ENCODE measurements at places on chromosomes 16 and 17.

GRCh38 chr16:79623062-79623461 lies 22.5 kb upstream of the MAF start:
- DNase-seq, result no peak

DNA sequence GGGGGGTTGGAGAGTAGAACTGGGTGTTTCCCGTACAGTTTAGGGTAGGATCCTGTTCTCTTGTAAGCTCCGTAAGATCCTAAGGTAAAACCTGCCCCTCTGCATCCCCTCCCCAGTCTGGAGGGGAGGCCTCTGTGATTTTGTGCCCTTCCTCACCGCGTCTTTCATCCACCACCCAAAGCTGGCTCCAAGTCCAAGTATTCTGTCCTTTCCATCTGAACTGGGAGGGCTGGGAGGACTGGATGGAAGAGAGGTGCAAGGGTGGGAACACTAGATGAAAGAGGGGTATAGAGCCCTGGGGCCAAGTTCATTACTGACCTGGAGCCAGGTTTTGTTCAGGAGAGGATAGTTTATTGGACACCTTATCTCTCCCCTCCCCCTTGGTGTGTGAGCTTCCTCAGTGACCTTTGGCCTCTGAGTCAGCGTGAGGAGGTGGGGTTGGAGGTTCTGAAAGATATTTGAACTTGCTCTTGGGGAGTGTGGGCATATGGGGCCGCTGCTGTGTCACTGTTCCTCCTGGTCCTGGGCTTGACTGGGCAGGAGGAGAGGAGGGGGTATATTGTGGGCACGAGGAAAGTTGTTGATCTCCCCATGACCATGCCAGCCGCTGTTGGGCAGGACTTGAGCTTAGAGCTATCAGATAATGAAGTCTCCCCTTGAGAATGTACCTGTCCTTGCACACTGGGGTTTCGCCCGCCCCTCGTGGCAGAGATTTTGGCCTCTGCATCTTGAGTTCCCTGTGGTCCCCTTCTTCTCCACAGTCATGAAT lies 1.6 kb downstream of the LASP1 start:
- peak; percentile 64 for DNase-seq

DNA sequence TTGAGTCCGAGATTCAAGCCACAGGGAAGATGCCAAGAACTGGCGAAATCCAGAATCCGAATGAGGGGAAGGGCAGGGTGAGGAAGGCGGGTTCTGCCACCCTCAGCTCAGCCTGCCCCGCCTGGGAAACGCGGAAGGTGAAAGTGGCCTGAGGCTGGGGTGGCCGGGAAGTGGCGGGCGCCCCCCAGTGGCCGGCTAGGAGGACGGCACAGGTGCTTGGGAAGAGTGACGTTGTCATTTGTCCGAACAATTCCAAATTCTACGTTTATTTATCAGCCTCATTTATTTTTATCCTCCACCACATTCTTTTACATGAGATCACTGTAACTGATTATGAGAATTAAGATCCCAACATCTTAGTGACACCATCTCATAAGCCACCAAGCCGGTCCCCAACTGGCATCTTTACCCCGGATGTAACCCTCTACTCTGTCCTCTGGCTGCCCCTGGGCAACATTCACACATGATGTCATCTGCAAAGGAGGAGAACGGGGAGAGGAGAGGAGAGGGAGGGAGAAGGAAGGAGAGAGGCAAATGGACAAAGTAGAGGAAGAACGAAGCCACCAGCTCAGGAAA lies 21.3 kb downstream of the SRCIN1 start:
- peak; percentile 52 for DNase-seq

DNA sequence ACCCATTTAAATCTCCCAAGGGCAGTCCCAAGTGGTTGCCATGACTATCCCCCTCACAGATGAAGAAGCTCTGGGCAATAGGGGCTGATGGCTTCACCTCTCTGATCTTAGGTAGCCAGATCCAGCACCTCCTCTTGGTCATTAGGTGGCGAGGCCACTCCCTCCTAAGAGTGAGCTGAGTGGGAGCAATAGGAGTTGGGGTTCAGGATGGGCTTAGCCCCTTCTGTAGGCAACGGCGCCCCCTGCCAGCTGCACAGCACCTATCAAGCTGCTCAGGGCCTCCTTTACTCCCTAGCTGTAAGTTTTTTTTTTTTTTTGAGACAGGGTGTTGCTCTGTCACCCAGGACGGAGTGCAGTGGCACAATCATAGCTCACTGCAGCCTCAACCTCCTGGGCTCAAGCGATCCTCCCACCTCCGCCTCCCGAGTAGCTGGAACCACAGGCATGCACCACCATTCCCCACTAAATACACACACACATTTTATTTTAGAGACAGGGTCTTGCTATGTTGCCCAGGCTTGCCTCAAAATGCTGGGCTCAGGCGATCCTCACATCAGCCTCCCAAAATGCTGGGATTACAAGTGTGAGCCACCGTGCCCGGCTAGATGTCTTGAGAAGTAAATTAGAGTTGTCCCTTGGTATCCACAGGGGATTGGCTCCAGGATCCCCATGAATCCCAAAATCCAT lies 3.5 kb upstream of the RRAD start:
- no peak for DNase-seq

- no peak for DNase-seq
These were observed 463 bp downstream of the TOP2A start for GRCh38 chr17:40417258-40417608.

DNA sequence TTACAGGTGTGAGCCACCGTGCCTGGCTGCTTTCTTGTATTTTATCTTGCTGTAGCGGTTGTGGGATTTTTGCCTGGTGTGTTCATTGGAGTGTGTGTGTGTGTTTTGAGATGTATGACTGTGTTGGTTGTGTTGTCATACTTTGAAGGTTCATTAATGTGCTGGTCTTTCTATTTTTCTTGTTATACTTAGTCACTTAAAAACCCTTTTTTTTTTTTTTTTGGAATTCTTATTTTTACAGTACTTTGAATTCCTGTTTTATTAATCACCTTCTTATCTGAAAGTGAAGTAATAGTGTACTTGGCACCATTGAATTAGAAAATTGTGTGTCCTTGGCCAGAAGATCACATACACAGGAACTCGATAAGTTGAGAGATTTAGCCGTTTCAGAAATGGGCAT lies 30.2 kb downstream of the TENT4B start:
- DNase-seq, result no peak

- DNase-seq, result no peak
These were observed 763.6 kb upstream of the EEF2KMT start for GRCh38 chr16:5861241-5861640.

GRCh38 chr16:21084631-21085225 lies 65.9 kb downstream of the DNAH3 start:
- no peak for DNase-seq

DNA sequence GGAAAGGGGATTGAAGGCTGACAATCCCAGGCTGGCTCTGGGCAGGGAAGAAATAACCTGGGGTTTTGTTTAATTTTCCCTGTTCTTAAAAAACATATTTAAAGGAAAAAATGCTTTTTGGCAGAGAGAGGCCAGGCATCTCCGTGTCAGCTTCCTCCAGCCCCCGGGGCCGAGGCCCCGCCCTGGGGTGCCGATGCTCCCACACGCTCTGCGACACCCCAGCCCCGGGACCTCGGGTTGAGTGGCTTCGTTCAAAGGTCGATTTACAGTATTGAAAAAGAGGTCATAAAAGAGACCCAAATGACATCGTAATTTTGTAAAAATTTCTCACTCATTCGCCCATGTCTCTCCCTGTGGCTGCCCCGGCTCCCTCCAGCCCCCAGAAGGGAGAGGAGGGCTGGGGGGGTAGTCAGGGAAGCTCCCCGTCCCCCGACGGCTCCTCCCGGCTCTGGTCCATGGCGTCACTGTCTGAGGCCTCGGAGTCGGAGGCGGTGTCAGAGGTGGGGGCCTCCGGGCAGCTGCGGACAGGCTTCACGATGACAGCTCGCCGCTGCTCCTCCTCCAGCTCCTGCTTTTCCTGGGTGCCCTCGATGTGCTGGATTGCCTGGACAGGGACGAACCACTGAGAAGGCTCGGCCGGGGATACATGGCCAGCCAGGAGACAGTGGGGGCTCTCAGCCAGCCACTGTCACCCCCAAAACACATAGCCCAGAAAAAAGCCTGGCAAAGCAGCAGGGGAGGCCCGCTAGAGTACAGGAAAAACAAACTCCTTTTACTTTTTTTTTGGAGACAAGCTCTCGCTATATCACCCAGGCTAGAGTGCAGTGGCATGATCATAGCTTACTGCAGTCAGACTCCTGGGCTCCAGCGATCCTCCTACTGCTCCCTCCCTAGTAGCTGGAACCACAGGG lies 14.9 kb downstream of the TFAP4 start:
- no peak for DNase-seq

DNA sequence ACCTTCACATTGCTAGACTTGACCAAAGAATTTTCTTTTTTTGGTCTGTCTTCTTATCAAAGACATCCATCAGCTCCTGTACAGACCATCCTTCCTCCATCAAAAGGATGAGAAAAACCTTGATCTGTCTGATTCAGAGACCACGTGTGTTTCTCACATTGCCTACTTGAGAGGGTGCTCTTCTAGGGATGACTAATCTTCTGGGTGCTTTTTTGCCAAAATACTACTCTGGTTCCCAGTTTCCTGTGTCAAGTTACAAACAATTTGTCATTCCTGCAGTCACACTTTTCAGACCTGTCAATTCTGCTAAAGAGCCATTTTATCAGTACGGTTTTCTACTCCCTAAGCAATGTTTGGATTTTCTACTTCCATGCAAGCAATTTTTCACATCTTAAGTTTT lies 492.2 kb downstream of the CDH11 start:
- no peak for DNase-seq

DNA sequence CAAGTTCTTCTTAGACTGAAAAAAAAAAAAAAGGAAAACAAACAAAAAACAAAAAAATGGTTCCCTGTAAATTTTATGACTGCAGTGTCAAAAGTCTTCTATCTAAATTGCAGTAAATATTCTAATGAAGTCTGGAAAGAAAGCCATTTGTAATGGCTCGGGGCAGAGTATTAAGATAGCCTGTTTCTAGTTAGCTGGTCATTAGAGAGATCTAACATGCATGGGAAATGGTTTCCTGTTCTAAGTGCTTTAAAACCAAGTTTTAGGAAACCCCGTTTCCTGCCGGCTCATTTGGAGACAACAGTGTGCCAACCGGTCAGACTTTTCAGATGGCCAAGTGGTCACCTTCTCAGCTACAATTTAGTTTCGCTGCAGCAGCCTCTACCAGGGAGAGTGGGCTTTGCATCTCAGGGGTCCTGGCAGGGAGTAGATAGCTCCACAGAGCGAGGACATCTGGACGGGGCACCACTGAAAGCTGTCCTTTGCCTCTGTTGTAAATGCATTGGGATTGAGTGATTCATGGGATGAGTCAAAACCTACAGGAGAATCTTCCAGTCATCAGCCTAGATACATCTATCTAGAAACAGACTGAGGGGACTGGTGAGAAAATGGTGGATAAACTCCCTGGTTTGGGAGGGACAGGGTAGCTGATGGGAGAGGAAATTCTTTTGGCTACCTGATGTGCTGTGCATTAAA lies 473.2 kb upstream of the SALL1 start:
- DNase-seq, result no peak

- no peak for DNase-seq
These were observed 2.1 kb downstream of the SYT17 start for GRCh38 chr16:19170043-19170655.

GRCh38 chr17:67605256-67605912 lies 112.4 kb upstream of the NOL11 start:
- no peak for DNase-seq

DNA sequence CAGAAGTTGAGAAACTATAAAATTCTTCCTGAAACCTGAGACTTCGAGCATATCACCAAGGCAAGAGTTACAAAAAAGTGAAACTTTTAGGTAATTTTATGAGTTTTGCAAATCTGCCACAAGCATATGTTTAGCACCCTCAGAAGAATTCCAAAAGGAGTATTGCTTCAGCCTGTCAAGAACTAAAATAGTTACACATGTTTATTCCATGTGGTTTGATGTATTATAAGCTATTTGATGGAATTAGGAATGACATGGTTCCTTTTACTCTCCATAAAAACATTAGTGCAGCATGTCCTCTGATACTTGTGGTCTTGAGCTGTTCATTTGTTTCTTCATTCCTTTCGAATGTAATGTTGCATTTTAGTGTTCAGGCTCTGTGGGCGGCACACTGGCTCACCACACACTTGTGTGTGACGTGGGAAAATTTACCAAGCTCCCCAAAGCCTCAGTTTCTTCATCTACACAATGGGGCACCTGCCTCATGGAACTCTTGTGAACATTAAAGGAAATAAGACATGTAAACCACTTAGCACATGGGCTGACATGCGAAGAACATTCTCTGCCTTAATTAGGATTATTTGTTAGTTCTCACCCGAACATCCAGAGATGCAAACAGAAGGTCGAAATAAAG lies 204.2 kb upstream of the FOXF1 start:
- DNase-seq, result no peak

GRCh38 chr17:63039342-63039741 lies 73.3 kb downstream of the TANC2 start:
- no peak for DNase-seq

GRCh38 chr16:27543801-27544200 lies 5.9 kb downstream of the GTF3C1 start:
- DNase-seq, result no peak

- DNase-seq, result no peak
These were observed 40.1 kb downstream of the SCNN1B start for GRCh38 chr16:23342083-23342640.

DNA sequence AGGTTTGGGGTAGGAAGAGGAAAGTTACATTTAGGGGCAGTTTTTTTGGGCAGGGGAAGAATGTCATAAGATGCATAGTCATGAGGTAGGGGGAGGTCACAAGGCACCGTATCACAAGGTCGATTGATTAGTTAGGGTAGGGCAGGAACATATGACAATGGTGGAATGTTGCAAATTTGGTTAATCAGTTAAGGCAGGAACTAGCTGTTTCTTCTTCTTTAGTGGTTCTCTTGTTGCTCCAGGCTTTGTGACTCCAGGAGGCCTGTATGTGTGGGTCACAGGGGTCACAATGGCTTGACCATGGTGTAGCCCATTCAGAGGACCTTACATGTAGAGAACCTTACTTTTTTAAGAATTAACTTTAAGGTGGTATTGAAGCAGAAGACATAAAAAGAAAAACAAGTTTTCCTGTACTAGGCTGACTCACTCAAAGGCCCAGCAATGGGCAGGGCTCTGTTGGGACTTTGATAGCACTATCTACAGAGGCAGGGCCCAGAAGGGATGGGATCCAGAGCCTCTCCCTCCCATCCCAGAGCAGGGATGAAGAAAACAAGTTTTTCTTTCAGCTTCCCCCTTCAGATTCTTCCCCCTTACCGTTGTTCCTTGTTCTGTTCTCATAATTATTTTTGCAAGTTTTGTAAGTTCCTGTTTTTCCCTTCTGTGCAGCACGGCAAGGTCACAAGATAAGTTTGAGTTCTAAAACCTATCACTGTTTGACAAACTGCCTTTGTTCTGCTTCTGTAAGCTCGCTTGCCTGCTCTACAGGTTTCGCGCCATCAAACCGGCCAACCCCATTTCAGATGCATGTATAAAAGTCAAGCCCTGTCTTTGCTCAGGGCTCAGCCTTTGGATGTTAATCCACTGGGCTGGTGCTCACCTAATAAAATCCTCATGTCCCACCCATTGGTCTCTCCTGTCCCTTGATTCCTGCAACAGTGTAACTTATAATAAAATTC lies 45.8 kb upstream of the ATF7IP2 start:
- DNase-seq, result no peak

GRCh38 chr16:4200000-4200780 lies 41.7 kb downstream of the SRL start:
- DNase-seq, result no peak
